Esophagus squamous epithelium (tissue), 5 donors: ENCODE measurements at places on chromosomes 12 and 14.
A peak's percentile ranks its signal among the peaks of the same experiment; 100 is the strongest.

GRCh38 chr14:20412411-20412810, 890 bp downstream of the TEP1 start:
- no peaks in the 10 kb centered on the region for H3K27me3 ChIP-seq
- no peak for DNase-seq
- H3K36me3 ChIP-seq: no peaks in the 10 kb centered on the region

DNA sequence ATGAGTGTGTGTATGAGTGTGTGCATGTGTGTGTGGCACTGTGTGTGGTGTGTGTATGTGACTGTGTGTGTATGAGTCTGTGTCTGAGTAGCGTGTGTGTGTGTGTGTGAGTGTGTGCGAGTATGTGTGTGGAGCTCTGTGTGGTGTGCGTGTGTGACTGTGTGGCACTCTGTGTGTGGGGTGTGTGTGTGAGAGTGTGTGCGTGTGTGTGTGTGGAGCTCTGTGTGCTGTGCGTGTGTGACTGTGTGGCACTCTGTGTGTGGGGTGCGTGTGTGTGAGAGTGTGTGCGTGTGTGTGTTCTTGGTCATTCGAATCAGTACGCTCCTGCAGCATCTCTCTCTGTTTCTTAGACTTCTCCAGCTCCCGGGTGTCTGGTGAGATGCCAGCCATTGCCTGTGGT, 76.9 kb upstream of the TMEM132C start:
- H3K36me3 ChIP-seq: no peaks in the 10 kb centered on the region
- H3K4me3 ChIP-seq: no peak overlapping the region
- H3K4me1 ChIP-seq: no peaks in the 10 kb centered on the region
- H3K27me3 ChIP-seq: no peaks in the 10 kb centered on the region
- DNase-seq: no peak

- peak overlapping the region; percentile 88 for H3K27ac ChIP-seq
- H3K27me3 ChIP-seq: no peaks in the 10 kb centered on the region
- H3K36me3 ChIP-seq: peaks cover 44% of the 10 kb centered on the region
- peaks cover 43% of the 10 kb centered on the region for H3K4me1 ChIP-seq
- no peak for DNase-seq
- no peak overlapping the region for H3K4me3 ChIP-seq
Observed at GRCh38 chr12:56115329-56115728, 1.1 kb upstream of the RPL41 start.

GRCh38 chr14:72554401-72554800, 339.5 kb downstream of the DPF3 start:
- no peak overlapping the region for H3K27ac ChIP-seq
- no peak overlapping the region for H3K4me3 ChIP-seq
- H3K4me1 ChIP-seq: no peaks in the 10 kb centered on the region
- H3K27me3 ChIP-seq: peaks cover 31% of the 10 kb centered on the region
- no peaks in the 10 kb centered on the region for H3K36me3 ChIP-seq
- no peak for DNase-seq

GRCh38 chr14:91997492-91997891, 42.4 kb downstream of the TRIP11 start:
- H3K4me1 ChIP-seq: no peaks in the 10 kb centered on the region
- no peak overlapping the region for H3K4me3 ChIP-seq
- no peak overlapping the region for H3K27ac ChIP-seq
- no peak for DNase-seq
- H3K36me3 ChIP-seq: peaks cover 82% of the 10 kb centered on the region

DNA sequence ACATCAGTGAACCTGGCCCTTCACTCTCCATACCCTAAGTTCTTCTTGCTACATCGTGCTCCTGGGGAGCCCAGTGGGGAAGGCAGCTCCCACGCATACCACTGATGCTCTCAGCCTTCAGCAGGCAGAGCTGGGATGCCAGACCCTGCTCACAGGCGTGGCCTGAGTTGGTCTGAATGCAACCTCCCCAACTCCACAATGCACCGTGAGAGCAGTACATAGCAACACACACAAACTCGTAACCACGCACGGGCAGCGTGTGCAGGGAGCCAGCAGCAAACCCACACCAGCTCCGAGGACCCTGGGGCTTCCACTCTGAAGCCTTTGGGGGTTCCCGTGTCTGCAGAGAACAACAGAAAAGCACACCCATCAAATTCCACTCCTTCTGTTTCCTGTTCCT, 37.3 kb downstream of the ANO2 start:
- H3K4me1 ChIP-seq: no peaks in the 10 kb centered on the region
- H3K27ac ChIP-seq: no peak overlapping the region
- no peak overlapping the region for H3K4me3 ChIP-seq
- H3K36me3 ChIP-seq: no peaks in the 10 kb centered on the region
- no peak for DNase-seq
- H3K27me3 ChIP-seq: no peaks in the 10 kb centered on the region

DNA sequence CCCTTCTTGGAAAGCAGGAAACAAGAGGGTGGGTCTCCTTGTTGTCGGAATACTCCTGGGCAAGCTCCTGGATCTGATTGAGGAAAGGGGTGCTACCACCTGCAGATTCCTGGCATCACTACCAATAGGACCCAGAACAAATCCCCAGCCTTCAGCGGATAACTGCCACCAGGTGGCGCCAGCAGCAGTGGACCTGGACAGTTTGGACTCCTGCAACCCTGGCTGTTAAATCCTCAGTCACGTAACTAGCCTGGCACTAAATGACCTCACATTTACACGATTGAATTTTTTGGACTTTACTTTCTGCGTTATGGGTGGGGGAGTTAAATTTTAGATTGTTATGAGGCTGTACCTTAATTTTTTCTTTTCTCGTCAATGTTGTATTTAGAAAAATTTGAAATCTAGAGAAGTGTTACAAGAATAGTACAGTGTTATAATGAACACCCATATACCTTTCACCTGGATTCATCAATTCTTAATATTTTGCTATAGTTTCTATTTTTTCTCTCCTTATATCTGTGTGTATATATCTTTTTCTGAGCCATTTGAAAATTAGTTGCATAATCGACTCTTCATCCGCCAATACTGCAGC, 95.6 kb downstream of the GAS2L3 start:
- no peak overlapping the region for H3K27ac ChIP-seq
- no peaks in the 10 kb centered on the region for H3K4me1 ChIP-seq
- H3K4me3 ChIP-seq: no peak overlapping the region
- no peaks in the 10 kb centered on the region for H3K36me3 ChIP-seq
- no peaks in the 10 kb centered on the region for H3K27me3 ChIP-seq

DNA sequence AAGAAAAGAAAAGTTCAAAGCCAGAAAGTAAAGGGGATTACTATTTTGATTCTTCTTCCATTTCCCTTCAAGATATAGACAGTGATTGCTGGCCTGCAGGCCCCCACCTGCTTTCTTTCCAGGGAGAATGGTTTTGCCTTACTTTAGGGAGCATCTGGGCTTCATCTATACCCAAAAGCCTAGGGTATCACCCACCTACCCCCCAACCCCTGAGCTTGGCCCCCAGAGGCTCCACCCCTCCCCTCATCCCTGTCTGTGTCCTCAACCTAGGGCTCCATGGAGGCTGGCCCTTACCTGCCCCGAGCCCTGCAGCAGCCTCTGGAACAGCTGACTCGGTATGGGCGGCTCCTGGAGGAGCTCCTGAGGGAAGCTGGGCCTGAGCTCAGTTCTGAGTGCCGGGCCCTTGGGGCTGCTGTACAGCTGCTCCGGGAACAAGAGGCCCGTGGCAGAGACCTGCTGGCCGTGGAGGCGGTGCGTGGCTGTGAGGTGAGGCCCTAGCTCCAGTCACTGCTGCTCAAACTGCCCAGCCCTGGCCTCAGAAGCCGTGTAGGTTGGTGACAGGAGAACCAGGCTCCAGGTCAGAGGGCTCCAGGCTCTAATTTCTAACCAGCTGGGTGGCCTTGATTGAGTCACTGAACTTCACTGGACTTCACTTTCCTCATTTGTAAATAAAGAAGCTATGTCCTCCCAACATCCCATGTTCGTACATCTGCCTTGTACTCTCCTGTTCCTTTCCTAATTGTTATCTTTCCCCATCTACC, 13.6 kb downstream of the ARHGEF40 start:
- H3K36me3 ChIP-seq: peaks cover 80% of the 10 kb centered on the region
- no peak overlapping the region for H3K4me3 ChIP-seq
- DNase-seq: no peak
- H3K4me1 ChIP-seq: peaks cover 28% of the 10 kb centered on the region

GRCh38 chr12:10968765-10969456, 17.8 kb downstream of the TAS2R50 start:
- H3K27me3 ChIP-seq: no peaks in the 10 kb centered on the region
- H3K4me1 ChIP-seq: no peaks in the 10 kb centered on the region
- no peaks in the 10 kb centered on the region for H3K36me3 ChIP-seq
- H3K27ac ChIP-seq: no peak overlapping the region
- H3K4me3 ChIP-seq: no peak overlapping the region

DNA sequence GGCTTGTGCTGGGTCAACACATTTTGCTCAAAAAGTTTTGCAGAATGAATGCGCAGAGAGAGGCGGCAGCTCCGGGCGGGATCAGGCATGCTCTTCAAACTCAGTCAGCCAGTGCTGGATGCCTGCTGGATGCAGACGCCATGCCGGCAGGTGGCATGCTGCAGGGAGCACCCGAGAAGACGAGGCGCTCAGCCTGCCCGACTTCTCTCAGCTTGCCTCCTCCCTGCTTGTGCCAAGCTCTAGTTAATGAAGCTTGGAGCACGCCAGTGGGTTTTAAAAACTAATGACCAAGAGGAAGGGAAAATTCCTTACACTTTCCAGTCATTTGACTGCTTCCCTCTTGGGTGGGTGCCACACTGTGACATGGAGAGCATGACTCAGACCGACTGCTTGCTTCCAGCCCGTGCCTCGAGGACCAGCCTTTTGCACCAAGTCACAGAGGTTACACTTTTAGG, 39.8 kb downstream of the SLC24A4 start:
- no peaks in the 10 kb centered on the region for H3K27me3 ChIP-seq
- no peaks in the 10 kb centered on the region for H3K4me1 ChIP-seq
- no peaks in the 10 kb centered on the region for H3K36me3 ChIP-seq
- DNase-seq: no peak
- H3K4me3 ChIP-seq: no peak overlapping the region

GRCh38 chr12:67710582-67710981, 62.0 kb downstream of the DYRK2 start:
- DNase-seq: no peak
- H3K4me3 ChIP-seq: no peak overlapping the region
- no peaks in the 10 kb centered on the region for H3K27me3 ChIP-seq
- H3K4me1 ChIP-seq: peaks cover 14% of the 10 kb centered on the region
- H3K36me3 ChIP-seq: no peaks in the 10 kb centered on the region
- H3K27ac ChIP-seq: no peak overlapping the region

- H3K4me3 ChIP-seq: no peak overlapping the region
- H3K4me1 ChIP-seq: peaks cover 8% of the 10 kb centered on the region
- H3K36me3 ChIP-seq: no peaks in the 10 kb centered on the region
- no peak for DNase-seq
- H3K27ac ChIP-seq: no peak overlapping the region
- H3K27me3 ChIP-seq: no peaks in the 10 kb centered on the region
Observed at GRCh38 chr14:104298458-104298857, 160.1 kb downstream of the KIF26A start.

DNA sequence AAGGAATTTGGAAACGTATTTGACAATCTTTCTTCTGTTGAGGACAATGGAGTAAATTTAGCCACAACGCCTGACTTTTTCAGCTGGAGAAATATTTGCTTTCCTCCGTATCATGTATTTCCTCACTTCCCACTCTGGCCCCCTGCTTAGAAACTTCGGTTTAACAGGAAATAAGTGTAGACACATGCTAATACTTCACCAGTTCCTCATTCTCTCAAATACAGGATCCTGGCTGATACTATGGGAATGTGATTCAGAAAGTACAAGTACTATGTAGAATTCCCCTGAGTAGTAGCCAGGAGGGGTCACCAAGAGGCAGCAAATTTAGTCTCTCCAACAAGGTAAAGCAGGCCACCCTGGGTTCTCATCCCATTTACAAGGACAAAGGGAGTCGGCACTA, 58.0 kb downstream of the FAR2 start:
- DNase-seq: no peak
- no peaks in the 10 kb centered on the region for H3K27me3 ChIP-seq
- H3K4me3 ChIP-seq: no peak overlapping the region
- H3K36me3 ChIP-seq: no peaks in the 10 kb centered on the region

DNA sequence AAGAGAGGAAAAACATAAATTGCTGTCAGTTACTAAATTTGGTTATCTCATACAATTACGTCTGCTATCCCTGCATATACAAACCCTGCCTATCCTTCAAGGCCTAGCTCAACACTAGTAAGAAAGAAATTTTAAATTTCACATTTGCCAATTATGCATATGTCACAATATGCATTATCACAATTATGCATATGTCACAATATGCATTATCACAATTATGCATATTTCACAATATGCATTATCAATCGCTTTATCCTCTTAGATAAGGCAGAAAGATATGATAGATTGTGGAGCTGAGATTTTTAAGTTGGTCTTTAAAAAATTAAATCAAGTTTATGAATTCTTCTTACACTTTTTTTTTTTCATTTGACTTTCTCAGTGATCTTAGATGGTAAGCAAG, 195.0 kb upstream of the ABCD2 start:
- no peak for DNase-seq
- no peak overlapping the region for H3K27ac ChIP-seq
- H3K27me3 ChIP-seq: no peaks in the 10 kb centered on the region

DNA sequence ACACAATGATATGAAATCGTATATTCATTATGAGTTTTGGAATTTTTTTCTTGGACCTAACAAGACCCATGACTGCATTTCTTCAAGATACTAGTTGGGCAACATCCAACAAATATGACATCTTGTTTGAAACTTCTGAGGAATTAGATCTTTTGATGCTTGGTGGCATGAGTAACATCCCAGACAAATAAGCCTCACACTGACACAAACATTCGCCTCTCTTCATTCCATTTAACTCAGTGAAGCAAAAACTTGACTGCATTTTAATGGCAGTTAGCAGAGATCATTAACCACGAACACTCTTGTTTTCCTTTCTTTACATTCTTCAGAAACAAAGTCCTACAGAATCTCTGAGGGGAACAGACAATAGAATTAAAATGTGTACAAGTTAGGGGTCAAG, 758.3 kb downstream of the C12orf50 start:
- H3K27ac ChIP-seq: no peak overlapping the region
- H3K4me3 ChIP-seq: no peak overlapping the region
- H3K27me3 ChIP-seq: no peaks in the 10 kb centered on the region
- DNase-seq: no peak
- H3K4me1 ChIP-seq: no peaks in the 10 kb centered on the region

DNA sequence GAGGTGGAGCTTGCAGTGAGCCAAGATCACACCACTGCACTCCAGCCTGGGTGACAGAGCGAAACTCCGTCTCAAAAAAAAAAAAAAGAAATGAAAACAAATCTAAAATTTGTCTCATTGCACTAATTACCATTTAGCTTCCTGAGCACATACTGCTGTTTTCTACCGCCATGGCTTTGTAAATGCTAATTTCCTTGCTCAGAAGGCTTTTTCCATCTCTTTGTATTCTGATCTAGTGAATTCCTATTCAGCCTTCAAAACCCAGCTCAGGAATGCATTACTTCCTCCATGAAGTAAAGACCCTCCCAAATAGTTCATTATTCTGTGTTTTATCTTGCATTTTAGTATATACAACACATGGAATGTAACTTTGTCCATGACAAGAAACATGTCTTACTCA, 33.6 kb downstream of the CEP83 start:
- H3K27me3 ChIP-seq: no peaks in the 10 kb centered on the region
- no peak overlapping the region for H3K27ac ChIP-seq
- no peaks in the 10 kb centered on the region for H3K36me3 ChIP-seq

GRCh38 chr12:94862421-94862820, 141.1 kb downstream of the NDUFA12 start:
- no peak for DNase-seq
- H3K4me1 ChIP-seq: peaks cover 9% of the 10 kb centered on the region
- no peak overlapping the region for H3K27ac ChIP-seq
- H3K4me3 ChIP-seq: no peak overlapping the region

GRCh38 chr14:56570295-56570694, 9.3 kb upstream of the TMEM260 start:
- H3K4me1 ChIP-seq: no peaks in the 10 kb centered on the region
- no peak overlapping the region for H3K4me3 ChIP-seq
- H3K27me3 ChIP-seq: no peaks in the 10 kb centered on the region
